ENCODE measurements at places on chromosomes 4 and X. TPM values are rescaled to one million over a fixed set of nuclear protein-coding genes. Genes with fewer than 3 reads are reported as not detected.

The CCDC149 gene
- total RNA-seq = 10.2 TPM

The LAMP2 gene
- total RNA-seq = 146 TPM

The ARMCX2 gene
- total RNA-seq = 96.5 TPM

The SCML1 gene
- 5.1 TPM for total RNA-seq

The DDX60 gene
- 59.5 TPM for total RNA-seq

The VEGFC gene
- total RNA-seq = 24.2 TPM

The F8A3 gene
- not detected for total RNA-seq

The BANK1 gene
- total RNA-seq = 2.0 TPM

DNA sequence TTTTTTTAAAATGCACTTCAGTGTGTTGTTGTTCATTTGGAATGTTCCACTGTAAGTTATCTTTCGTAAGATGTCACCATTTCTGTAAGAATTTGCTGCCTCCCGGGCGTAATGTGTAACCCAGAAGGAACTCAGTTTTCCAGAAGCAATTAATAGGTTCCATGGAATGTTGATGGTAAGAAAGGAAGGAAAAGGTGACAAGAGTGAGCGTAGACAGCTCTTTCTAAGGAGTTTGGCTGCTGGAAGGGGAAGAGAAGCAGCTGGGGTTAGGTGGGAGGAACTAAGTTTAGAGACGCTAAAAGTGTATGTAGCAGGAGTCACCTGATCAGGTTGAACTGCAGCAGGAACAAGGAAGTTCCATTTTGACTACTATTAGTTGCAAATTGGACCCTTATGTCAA lies 35.9 kb downstream of the PNMA5 start:
- no peak overlapping the region for H3K4me3 ChIP-seq
- no peaks in the 10 kb centered on the region for H3K27me3 ChIP-seq
- peak; percentile 20 for DNase-seq
- peak overlapping the region; percentile 26 for H3K27ac ChIP-seq

GRCh38 chrX:25288676-25289075 lies 272.9 kb upstream of the ARX start:
- no peaks in the 10 kb centered on the region for H3K36me3 ChIP-seq
- H3K4me1 ChIP-seq = no peaks in the 10 kb centered on the region
- no peak overlapping the region for H3K4me3 ChIP-seq
- DNase-seq = no peak
- no peak overlapping the region for H3K27ac ChIP-seq
- H3K27me3 ChIP-seq = no peaks in the 10 kb centered on the region

- no peaks in the 10 kb centered on the region for H3K36me3 ChIP-seq
- no peak overlapping the region for H3K4me3 ChIP-seq
- no peaks in the 10 kb centered on the region for H3K27me3 ChIP-seq
- no peak overlapping the region for H3K27ac ChIP-seq
- DNase-seq = peak; percentile 31
Observed at GRCh38 chr4:40212674-40213527, 16.1 kb downstream of the RHOH start.

GRCh38 chrX:35432056-35432455 lies 366.1 kb upstream of the MAGEB16 start:
- no peaks in the 10 kb centered on the region for H3K36me3 ChIP-seq
- H3K4me3 ChIP-seq = no peak overlapping the region
- no peak for DNase-seq
- H3K27ac ChIP-seq = no peak overlapping the region

DNA sequence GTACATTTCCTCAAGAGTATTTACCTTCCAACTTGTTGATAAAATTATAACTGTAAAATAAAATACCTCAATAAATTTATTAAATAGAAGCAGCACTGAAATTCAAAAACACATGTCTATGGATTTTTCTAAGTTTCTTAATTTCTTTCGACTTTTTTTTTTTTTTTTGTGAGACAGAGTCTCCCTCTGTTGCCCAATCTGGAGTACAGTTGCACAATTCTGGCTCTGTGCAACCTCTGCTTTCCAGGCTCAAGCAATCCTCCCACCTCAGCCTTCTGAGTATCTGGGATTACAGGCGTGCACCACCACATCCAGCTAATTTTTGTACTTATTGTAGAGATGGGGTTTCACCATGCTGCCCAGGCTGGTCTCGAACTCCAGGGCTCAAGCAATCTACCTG lies 79.8 kb downstream of the IQCM start:
- DNase-seq = no peak
- no peaks in the 10 kb centered on the region for H3K4me1 ChIP-seq
- H3K36me3 ChIP-seq = no peaks in the 10 kb centered on the region
- no peak overlapping the region for H3K4me3 ChIP-seq

DNA sequence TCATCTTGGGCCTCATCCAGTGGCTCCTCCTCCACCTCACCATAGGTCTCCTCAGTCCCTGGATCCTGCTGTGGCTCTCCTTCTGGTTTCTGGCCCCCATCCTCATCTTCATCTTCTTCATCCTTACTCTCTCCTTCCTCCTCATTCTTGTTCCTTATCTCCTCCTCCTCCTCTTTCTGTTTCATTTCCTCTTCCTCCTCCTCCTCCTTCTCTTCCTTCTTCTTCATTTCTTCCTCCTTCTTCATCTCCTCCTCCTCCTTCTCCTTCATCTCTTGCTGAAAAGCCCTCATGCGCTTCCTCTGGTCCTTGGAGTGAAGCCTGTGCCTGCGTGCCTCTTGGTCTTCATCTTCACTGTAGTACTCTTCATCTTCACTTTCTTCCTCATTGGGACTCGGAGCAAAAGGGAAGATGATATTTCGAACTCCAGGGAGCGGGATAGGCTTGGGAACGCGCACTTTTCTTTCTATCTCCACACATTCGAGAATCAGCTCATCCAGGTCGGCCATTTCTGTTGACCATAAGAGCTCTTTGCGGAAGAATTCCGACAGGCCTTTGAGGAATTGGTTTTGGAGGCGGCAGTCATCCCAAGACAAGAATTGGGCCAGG lies 1.5 kb downstream of the RTL5 start:
- peak overlapping the region; percentile 33 for H3K4me3 ChIP-seq
- peaks cover 21% of the 10 kb centered on the region for H3K4me1 ChIP-seq
- no peaks in the 10 kb centered on the region for H3K27me3 ChIP-seq
- DNase-seq = no peak

DNA sequence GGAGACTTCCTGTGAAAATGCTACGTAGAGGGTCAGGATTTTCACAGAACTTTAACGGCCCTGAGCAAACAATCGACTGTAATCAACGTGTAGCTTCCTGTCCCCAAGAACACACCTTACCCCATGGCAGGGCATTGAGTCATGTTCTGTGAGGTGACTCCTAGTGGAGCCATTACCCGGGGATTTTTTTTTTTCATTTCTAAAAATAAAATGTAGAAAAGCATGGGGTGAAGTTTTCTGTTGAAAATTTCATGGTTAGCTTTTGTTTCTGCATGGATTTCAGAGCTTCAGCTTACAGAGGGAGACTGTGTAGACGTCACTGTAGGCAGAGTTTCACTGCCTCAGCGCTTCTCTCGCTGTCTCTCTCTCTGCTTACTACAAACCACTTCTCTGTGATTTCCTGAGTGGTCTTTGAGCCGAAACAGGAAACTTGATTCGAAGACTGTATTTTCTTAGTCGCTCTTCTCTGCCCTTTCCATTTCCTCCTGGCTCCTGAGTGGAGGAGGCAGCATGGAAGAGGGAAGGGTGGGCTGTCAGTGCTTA lies 111.7 kb downstream of the NFKB1 start:
- DNase-seq = no peak
- no peaks in the 10 kb centered on the region for H3K27me3 ChIP-seq
- peaks cover 47% of the 10 kb centered on the region for H3K36me3 ChIP-seq

DNA sequence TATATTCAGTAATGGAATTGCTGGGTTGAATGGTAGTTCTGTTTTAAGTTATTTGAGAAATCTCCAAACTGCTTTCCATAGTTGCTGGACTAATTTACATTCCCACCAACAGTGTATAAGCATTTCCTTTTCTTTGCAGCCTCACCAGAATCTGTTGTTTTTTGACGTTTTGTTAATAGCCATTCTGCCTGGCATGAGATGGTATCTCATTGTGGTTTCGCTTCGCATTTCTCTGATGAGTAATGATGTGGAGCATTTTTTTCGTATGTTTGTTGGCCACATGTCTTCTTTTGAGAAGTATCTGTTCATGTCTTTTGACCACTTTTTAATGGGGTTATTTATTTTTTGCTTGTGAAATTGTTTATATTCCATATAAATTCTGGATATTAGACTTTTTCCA lies 13.6 kb upstream of the MAGED4B start:
- H3K27ac ChIP-seq = no peak overlapping the region
- DNase-seq = peak; percentile 53
- H3K27me3 ChIP-seq = no peaks in the 10 kb centered on the region
- no peaks in the 10 kb centered on the region for H3K36me3 ChIP-seq
- H3K4me3 ChIP-seq = no peak overlapping the region
- H3K4me1 ChIP-seq = no peaks in the 10 kb centered on the region

DNA sequence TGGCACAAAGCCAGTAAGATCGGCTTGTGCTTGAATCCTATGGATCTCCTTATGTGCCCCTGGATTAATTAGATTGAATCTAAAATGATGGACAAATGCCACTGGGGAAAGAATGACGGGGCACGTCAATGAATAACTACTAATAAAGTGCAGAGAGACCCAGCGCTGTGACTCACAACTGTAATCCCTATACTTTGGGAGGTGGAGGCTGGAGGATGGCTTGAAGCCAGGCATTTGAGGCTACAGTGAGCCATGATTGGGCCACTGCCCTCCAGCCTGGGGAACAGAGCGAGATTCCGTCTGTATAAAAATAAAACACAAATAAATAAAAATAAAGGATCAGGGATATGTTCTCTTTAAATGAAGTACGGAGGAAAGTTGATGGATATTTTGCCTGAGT lies 179.4 kb downstream of the DCHS2 start:
- H3K27ac ChIP-seq = no peak overlapping the region
- no peaks in the 10 kb centered on the region for H3K4me1 ChIP-seq
- no peak overlapping the region for H3K4me3 ChIP-seq
- DNase-seq = no peak

- H3K4me3 ChIP-seq = no peak overlapping the region
- H3K4me1 ChIP-seq = peaks cover 9% of the 10 kb centered on the region
- no peaks in the 10 kb centered on the region for H3K27me3 ChIP-seq
- no peak for DNase-seq
- H3K27ac ChIP-seq = no peak overlapping the region
Observed at GRCh38 chr4:905485-906338, 26.4 kb downstream of the GAK start.

DNA sequence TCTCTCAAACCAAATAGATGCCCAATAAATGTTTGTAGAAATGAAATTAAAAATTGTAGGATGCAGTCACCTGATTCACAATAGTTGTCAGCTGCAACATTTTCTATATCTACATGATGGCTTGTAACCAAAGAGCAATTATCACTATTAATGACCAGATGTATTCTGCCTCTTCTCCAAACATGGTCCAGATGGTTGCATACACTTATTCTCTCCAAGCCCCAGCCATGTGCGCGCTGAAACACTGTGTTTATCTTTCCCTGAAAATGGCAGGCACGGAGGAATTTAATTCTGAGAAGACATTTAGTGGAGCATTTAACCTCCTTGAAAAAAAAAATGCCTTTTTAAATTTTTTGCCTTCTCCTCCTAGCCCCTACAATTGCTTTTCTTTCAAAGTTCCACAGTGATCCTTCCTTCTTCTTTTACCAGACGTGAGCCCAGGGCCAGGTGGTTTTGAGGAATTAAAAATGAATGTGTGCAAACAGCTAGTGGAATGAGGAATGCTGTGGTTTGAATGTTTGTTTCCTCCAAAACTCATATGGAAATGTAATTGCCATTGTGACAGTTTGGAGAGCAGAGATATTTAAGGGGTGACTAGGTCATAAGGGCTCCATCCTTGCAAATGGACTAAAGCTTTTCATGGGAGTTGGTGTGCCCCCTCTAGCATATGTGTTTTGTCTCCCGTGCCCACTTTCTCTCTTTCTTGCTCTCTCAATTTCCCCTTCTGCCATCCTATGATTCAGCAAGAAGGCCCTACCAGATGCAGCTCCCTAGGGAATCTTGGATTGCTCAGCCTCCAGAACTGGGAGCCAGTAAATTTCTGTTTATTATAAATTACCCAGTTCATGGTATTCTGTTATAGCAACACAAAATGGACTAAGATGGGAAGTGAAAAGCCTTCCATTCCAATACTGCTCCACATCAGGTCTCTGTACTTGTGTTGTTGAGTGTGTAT lies 136.0 kb downstream of the GABRB1 start:
- H3K4me3 ChIP-seq = no peak overlapping the region
- DNase-seq = peak; percentile 52

DNA sequence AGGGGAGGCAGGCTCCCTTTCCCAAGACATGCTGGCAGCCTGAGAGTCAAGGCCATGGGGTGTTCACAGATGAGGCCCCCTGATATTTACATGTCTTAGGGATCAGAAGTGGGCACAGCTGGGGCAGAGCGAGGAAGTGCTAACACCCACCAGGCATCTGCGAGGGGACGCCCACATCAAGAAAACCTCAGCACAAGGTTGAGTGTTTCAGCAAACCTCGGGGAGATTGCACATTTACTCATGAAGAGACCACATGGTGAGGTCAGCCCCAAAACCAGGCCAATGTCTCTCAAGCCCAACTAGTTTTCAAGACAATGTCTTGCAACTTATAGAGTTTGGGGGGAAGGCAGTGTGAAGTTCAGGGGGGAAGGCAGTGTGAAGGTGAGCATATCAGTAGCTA lies 55.2 kb downstream of the CLNK start:
- H3K4me3 ChIP-seq = no peak overlapping the region
- H3K4me1 ChIP-seq = no peaks in the 10 kb centered on the region
- DNase-seq = no peak
- H3K27ac ChIP-seq = no peak overlapping the region
- no peaks in the 10 kb centered on the region for H3K36me3 ChIP-seq

DNA sequence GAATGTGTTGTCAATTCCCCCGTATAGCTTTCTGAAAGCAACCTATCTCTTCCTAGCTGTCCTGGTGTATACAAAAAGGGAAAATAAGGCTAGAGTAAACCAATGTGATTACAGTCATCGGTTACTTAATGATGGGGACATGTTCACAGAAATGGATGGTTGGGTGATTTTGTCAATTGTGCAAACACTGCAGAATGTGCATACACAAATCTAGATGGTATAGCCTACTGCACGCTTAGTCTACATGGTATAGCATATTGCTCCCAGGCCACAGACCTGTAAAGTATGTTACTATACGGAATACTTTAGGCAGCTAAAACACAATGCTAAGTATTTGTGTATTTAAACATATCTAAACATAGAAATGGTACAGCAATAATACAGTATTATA lies 5.1 kb downstream of the DTHD1 start:
- no peaks in the 10 kb centered on the region for H3K36me3 ChIP-seq
- H3K4me1 ChIP-seq = no peaks in the 10 kb centered on the region
- DNase-seq = no peak
- H3K27ac ChIP-seq = no peak overlapping the region
- no peak overlapping the region for H3K4me3 ChIP-seq

DNA sequence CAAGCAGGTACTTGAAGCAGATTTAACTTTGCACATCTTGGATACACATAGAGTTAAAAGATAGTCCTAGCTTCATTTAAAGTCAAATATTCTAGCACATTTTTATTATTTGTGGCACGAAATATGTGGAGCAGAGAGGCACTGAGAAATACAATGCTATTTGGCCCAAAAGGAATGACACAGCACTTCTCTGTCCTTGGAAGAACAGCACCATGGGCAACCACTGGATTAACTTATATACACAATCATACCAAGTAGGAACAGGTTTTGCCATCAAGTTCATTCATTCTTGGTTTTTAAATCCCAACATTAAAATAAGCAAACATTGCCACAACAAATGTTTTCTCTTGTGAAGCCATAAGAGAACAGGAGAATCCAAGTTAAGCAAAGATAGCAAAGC lies 924 bp upstream of the ENAM start:
- no peak for DNase-seq
- H3K36me3 ChIP-seq = no peaks in the 10 kb centered on the region
- no peak overlapping the region for H3K4me3 ChIP-seq
- H3K4me1 ChIP-seq = peaks cover 5% of the 10 kb centered on the region
- no peaks in the 10 kb centered on the region for H3K27me3 ChIP-seq
- no peak overlapping the region for H3K27ac ChIP-seq

All from astrocyte (in vitro differentiated cells and primary cell).